Non-pigmented ciliary epithelial cell (primary cell): ENCODE measurements at places on chromosomes 2 and 18.

GRCh38 chr18:60070631-60071030, 170.8 kb downstream of the PMAIP1 start:
- DNase-seq, result no peak

DNA sequence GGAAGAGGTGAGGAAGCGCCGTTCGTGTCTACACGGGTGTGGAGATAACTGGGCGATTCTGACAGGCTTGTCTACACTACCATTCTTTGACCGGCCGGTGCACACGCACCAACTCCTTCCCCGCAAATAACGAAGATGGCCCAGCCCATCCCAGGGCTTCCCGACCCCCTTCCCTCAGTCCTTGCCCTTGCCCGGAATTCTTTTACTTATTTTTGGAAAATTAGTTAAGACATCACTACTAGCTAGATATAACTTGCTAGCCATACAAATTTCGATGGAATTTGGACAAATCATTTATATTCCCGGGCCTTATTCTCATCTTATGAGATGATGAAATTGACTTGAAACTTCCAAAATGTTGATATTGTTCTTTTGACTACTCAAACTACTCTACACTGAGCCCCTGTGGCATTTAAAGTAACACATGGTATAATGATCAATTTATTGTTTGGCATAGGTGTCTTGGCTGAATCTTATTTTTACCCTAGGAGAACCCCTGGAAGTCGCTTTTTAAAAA, 1.3 kb downstream of the ERICH2 start:
- DNase-seq, result no peak

DNA sequence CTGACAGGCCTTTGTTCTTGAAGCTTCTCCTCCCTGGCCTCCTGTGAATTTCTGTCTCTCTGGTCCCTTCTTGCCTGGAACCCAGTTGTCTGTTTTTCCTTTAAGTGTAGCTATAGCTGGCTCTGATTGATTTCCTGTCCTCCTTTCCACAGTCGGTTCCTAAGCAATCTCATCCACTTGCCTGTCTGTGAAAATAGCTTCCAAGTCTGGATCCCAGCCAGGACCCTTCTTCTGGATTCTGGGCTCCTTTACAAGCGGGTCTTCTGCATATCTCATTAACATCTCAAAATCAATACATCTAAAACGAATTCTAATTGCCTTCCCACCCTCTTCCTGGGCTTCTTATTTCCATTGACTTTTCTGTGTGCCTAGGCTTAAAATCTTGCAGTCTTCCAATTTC, 124.9 kb downstream of the DAW1 start:
- DNase-seq, result no peak

DNA sequence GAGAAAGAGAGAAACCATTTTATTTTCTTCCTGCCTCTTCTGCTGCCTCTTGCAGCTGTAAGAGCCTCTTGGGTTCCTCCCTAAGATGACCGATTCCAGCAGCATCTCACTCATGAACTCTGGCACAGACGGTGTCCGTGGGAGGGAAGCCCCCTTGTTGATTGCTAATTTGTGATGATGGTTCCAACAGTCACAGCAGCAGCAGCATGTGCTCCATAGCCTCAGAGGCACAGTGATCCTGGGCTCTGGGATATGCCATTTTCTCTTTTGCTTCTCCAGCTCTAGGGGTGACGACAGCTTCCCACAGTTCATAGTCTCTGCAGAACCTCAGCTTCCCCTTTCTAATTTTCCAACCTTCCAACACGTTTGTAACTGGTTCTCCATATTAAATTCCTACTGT, 324.2 kb upstream of the HS6ST1 start:
- no peak for DNase-seq

GRCh38 chr18:76686737-76687231, 135.6 kb upstream of the ZNF236 start:
- DNase-seq, result no peak

GRCh38 chr18:45871431-45872084, 46.1 kb downstream of the SIGLEC15 start:
- DNase-seq, result no peak

- no peak for DNase-seq
These were observed 135.8 kb downstream of the CABLES1 start for GRCh38 chr18:23270986-23271680.

DNA sequence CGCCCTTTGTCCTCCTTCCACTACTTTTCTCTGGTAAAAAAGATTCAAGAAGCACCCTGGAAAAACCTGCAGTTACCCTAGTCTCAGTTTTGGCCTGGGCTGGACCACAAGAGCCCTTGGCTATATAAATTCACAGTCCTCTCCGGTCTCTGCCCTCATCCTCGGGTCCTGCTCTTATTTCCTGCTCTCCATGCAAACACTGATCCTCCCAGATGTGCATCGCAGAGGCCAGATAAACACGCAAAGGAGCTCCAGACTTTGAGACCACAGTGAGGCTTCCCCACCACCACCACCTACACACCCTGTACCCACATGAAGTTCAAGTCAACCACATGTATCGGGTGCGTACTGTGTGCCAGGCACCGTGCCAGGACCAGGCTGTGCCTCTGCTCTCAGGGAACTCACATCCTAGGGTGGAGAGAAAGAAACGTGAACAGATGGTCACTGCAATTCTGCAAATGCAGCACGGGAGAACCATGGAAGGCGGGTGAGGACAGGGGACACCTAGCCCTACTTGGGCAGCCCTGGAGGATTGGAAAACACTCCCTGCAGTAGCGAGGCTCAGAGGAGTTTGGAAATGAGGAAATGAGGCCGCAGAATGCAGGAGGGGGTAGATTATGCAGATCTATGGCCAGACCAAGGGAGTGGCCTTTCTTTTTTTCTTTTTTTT, 7.4 kb downstream of the CTDSP1 start:
- no peak for DNase-seq

- no peak for DNase-seq
These were observed 96.5 kb downstream of the MAPK4 start for GRCh38 chr18:50656396-50656795.
